ENCODE measurements at places on chromosomes 12 and 14.

GRCh38 chr12:121787063-121788025 lies 6.1 kb downstream of the RHOF start:
- DNase-seq = no peak

DNA sequence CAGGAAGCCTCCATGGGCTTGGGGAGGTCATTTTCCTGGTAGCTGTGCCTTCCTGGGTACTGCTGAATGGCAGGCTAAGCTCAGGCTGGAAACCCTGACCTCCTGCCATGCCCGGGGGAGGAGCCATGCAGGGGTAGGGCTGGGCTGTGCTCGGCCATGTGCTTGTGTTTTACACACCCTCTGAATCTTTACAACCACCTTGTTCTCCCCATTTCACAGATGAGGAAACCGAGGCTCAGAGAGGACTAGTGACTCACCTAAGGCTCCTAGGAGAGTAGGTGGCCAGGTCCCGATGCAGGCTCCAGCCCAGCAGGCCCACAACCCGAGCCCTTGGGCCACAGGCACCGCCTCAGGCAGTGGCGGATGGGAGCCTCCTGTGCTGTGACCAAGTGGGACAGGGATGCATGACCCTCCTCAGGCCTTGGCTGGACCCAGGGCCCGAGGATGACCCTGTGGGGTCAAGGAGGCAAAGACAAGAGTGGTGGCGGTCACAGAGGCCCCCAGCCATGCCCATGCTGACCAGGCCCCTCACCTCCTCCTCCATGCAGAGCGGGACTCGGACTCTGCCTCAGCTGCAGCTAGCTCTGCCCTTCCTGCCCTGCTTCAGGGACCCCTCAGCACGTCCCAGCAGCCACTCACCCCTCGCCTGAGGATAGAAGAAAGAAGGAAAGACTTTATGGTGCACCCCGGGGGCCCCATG lies 136.1 kb downstream of the CALM1 start:
- DNase-seq = no peak

GRCh38 chr14:99524804-99525698 lies 43.8 kb downstream of the CCNK start:
- peak; percentile 86 for DNase-seq

GRCh38 chr12:126773012-126773411 lies 1494.0 kb upstream of the TMEM132C start:
- DNase-seq = no peak

- no peak for DNase-seq
These were observed 33.3 kb downstream of the TTC7B start for GRCh38 chr14:90782892-90783291.

- DNase-seq = no peak
These were observed 127.1 kb downstream of the GTF2A1 start for GRCh38 chr14:81093651-81094050.

DNA sequence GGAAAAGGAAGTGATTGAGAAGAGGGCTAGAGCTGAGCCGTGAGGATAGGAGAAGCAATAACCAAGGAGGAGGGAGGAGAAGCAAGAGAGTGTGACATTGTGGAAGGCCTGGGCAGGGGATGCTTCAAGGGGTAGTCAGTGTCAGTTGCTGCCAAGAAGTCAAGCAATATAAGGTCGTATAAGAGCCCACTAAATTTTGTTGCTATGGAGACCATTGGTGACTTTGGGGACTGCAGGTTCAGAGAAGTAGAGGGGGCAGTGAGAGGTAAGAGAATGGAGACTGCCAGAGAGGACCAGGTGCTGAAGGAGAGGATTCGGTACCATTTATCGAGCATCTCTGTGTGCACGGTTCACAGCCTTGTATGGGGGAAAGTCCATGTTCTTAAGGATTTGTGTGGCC lies 3.1 kb upstream of the ATXN3 start:
- no peak for DNase-seq

GRCh38 chr12:42039176-42039575 lies 105.5 kb downstream of the GXYLT1 start:
- peak; percentile 63 for DNase-seq

DNA sequence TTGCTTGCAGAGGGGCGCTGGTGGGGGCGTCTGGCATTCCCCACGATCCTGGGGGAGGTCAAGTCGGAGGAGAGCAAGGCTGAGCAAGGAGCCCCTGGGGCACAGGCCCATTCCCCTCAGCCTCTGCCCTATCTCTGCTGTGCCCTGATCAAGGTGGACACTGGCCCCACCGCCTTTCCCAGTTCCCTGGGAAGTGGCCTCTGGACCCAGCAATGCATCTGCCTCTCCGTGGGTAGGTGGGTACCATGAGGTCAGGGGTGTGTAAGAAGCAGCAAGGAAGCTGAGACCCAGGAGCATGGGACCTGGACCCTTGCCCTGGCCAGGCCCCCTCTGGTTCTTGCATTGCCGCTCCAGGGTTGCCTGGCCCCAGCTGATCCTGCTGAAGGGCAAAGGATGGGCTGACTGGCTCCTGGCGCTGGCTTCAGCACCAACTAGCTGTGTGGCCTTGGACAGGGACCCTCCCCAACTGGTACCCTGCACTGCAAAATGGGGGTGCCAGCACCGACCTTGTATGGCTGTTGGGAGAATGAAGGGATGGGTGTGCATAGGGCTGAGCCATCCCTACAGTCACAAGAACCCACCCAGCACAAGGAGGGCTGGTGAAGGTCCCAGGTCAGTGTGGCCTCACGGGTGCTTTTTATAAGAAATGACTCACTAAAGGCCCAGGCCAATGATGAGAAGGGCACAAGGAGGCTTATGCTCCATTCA lies 19.6 kb downstream of the SLC25A29 start:
- no peak for DNase-seq

Data from ELR (cell line).